ENCODE measurements at places on chromosomes 12 and 14. TPM values are rescaled to one million over a fixed set of nuclear protein-coding genes. Genes with fewer than 3 reads are reported as not detected.

Gene TMEM233
- 0.10 TPM for total RNA-seq

DNA sequence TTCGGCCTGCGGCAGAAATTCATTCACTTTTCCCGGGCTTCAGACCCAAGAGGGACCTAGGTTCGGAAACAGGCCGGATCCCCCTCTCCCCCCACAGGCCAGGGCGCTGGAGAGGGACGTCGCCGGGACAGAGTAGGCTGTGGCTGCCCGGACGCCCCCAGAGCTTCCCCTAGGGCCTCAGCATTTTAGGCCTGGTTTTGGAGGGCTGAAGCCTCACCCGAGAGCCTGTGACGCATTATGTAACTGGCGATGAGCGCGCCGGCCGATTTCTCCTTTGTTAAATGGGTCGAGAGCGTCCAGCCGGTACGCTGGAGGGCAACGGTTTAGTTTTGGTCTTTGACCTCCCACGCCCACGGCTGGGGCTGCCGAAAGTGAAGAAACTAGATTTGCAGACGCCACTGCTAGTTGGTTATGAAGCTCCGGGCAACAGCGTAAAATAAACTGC, 657 bp downstream of the PEBP1 start:
- DNase-seq: peak; percentile 72

Gene SRRM4
- total RNA-seq: 0.27 TPM

DNA sequence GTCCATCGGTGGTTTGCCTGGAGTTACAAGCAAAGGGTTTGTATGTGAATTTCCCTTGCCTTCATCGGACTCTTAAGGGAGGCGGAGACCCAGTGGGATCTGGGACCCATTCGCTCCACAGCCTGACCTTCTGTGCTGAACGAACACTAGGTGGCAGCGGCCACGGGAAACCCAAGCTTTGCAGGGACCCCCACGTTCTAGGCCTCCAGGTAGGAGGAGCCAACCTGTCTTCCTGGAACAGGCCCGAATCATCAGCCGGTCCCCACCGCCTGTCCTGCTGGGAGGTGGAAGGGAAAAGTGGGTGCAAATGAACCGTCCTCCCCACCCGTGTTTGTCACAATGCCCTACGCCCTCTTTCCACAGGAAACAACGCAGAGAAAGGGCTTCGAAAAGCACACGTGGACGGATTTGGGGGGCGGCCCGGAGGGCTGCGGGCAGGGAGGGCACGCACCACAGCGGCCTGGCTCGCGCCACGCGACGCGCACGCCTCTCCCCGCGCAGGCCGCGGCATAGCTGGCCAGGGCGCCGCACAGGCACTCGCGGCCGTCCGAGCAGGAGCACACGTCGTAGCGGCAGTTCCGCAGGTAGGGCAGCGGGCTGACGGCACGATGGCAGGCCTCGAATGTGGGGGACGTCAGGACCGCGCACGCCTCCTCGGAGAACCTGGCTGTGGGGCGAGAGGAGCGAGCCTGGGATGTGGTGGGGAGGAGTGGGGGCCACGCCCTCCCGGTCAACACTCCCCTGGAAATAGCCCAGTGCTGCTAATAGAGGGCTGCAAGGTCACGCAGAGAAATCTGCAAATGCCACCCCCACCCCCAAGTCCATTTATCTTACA, 67.8 kb downstream of the VWF start:
- DNase-seq: no peak

Gene CFAP54
- 0.32 TPM for total RNA-seq

DNA sequence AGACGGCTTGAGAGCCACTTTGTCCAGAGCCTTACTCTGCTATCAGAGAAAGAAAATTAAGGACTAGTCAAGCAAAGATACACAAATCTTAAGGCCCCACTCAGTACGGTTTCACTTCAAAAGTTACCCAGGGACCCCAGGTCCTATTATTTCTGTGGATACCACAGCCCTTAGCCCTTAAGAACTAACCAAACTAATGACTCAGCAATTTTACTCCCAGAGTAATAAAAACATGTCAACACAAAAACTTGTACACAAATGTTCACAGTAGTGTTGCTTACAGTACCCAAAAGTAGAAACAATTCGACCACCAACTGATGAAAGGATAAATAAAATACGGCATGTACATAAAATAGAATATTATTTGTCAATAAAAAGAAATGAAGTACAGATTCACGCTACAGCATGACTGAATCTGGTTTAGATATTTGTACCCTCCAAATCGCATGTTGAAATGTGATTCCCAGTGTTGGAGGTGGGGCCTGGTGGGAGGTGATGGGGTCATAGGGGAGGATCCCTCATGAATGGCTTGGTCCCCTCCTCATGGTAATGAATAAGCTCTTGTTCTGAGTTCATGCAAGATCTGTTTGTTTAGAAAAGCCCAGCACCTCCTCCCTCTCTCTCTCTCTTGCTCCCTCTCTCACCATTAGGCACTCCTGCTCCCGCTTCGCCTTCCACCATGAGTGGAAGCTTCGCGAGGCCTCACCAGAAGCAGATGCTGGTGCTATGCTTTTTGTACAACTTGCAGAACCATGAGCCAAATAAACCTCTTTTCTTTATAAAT, 30.5 kb downstream of the AREL1 start:
- no peak for DNase-seq

GRCh38 chr12:102513739-102514138, 33.4 kb upstream of the IGF1 start:
- DNase-seq: no peak

GRCh38 chr12:62533755-62534107, 67.1 kb downstream of the MON2 start:
- DNase-seq: no peak

Gene RNF212B
- total RNA-seq: not detected

Gene SERPINA9
- not detected for total RNA-seq

DNA sequence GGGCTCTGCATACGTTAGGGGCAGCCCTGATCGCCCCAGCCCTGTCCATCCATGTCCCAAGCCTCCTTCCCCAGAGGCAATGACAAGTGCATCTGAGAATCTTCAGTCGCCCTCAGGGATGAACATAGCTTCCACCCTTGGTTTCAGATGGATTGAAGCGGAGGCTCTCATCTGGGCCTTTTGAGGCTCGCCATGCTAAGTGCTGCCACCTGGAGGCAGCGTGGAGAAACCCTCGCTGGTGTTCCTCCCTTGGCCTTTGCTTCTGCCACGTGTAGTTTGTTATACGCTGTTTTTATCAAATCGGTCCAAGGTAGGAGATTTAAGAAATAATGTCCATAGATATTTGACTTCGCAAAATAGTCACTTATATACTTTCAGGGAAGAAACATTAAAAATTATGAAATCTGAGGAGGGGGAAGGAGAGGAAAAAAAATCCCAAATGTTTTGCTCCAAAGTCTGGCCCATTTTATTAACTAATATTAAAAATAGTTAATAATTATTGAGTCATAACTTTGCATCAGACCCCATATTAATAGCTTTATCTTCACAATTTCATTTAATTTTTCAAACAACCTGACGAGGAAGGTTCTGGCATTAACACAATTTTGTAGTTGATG, 28.8 kb upstream of the LRRC10 start:
- DNase-seq: peak; percentile 66

Gene SYCP3
- total RNA-seq: 0.35 TPM

Gene FLRT2
- total RNA-seq: 3.0 TPM

DNA sequence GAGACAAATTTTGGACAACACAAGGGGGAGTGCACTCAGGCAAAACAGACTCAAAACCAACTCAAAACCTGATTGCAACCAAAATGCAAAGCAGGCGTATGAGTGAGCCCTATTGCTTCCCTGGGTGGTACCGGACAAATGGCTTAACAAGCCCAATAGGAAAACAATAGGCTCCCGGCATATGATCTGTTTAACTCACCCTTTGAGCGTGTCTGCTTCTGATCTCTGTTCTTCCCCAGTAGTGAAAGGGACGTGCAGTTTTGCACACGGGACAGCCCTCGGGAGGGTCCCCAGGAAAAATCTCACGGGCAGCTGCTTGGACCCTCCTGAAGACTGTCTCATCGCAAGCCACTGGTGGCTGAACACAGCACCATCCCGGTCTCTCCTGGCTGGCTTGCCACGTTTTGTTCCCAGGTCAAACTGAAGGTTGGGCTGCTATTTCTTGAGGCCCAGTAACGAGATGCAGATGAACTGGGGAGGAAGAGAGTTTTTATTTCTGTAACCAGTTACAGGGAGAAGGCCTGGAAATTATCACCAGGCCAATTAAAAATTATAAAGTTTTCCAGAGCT, 9.9 kb downstream of the SOAT2 start:
- no peak for DNase-seq

GRCh38 chr14:29339494-29340172, 573.0 kb downstream of the FOXG1 start:
- no peak for DNase-seq

GRCh38 chr12:44663291-44663690, 212.8 kb downstream of the NELL2 start:
- no peak for DNase-seq

DNA sequence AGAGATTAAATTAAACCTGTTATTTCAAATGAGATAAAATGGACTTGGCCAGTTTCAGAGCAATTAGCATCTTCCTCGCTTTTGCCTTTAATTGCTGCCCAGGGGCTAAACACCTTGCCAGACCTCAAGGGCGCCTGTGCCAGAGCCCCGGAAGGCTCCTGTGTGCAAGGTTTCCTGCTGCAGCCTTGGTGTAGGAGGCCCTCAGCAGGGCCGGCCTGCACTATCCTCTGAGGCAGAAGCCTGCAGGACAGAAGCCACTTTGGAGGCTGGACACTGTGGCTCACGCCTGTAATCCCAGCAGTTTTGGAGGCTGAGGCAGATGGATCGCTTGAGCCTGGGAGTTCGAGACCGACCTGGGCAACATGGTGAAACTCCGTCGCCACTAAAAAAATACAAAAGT, 150.4 kb downstream of the CALM1 start:
- no peak for DNase-seq

DNA sequence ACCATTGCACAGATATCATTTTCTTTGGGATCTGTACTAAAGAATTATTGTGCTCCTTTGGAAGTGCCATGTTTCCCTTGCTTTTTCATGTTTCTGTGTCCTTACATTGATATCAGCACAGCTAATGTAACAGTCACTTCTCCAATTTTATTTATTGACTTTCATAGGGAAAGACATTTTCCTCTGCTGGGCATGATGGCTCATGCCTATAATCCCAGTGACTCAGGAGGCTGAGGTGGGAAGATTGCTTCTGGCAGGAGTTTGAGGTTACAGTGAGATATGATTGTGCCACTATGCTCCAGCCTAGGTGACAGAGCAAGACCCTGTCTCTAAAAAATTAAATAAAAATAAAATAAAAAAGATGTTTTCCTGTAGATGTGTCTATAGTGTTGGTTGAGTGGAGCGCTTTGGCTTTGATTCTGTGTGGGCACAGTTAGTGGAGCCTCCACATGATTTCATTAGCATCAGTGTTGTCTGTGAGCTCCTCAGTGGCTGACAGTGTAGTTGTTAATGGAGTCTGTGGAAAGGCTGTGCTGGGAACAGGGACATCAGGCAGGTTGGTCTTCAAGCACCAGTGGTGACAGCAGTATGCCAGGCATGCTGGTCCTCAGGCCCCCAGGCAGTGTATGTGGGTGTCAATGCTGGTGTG, 7.4 kb downstream of the OAS2 start:
- no peak for DNase-seq

DNA sequence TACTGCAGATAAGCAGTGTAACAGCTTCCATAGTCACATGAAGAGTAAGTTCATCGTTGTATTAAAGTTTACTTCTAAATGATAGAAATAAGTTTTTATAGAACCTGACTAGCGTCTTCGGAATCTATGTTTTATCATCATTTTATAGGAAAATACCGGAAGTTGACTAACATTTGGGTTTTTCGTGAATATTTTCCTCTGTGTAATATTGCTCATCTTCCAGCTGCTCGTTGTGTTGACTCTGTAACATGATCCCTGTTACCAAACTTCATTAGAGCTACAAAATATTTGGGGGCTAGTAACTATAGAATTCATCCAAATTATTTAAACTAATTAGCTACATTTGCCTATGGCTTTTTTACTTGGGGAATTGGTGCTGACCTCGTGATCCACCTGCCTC, 37.2 kb downstream of the DDX51 start:
- DNase-seq: no peak

Measured in colonic mucosa (tissue), 4 donors.